Left renal cortex interstitium (tissue), 4 donors: ENCODE measurements at places on chromosomes 6 and 20. TPM values are rescaled to one million over a fixed set of nuclear protein-coding genes. Genes with fewer than 3 reads are reported as not detected.

The DNAH8 gene
- polyA plus RNA-seq: 0.38 TPM

DNA sequence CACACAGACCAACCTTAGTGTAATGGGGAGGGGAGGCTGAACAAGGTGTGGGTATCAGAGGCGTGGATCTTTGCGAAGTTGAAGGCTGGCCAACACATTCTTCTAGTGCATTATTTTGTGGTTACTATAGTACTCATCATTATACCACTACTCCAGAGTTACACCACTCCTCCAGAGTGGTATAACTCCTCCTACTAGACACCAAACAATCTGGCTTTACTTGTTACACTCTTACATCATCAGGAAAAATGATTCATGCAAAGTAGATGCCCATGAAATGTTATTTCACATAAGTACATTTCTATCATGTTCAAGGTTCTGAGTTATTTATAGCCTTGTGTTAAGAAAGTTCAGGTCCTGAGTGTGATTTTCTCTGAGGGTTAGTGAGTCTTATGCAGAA is 443.1 kb upstream of the OPRM1 start:
- DNase-seq: no peak

DNA sequence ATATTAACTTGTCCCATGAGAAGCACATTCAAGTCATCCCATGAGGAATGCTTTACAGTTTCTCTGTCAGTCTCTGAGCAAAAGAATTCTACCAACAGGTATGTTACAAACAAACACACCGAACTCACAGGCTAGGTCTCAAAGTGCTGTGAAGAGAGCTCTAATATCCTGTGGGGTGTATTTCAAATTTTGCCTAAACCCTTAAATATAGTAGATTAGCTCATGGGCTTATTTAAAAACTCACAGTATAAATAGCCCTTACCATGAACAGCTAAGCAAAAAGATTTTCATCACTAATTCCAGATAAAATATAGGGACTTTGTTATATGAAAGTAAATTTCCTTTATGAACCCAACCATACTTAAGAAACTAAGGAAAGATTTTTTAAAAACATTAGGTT is 77.8 kb downstream of the FILIP1 start:
- DNase-seq: no peak

DNA sequence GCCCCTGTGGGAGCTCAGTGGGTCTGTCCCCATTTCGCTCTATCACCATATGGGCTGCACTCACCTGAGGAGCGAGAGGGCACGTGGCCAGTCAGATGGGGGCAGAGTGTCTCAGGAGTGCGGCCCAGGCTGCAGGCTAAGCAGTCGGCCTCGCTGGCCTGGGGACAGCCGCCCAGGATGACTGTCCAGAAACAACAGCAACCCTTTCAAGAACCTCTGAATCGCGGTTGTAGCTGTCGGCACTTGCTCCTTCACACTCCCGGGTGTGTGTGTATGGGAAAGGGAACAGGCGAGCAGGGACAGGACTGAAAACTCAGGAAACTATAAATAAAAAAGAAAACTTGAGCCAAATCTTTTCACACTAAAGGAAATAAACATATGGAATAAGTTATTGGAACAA is 63.1 kb downstream of the TFAP2A start:
- DNase-seq: no peak

The CTAGE9 gene
- 0.53 TPM for polyA plus RNA-seq

DNA sequence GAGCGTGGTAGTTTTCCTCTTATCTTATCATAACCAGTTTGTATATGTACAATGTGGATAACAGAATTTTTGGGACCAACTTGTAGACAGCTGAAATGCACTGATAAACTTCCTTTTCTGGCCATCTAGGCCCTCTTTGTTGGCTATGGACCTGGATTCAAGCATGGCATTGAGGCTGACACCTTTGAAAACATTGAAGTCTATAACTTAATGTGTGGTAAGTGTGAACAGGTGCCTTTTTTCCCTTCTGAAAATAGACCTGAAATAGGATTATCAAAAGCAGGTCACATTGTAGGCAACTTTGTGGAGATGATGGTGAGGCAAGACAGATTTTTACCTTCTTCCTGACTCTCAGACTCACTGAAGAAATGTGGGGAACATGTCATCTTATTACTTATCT is 67.8 kb downstream of the ENPP1 start:
- DNase-seq: no peak

DNA sequence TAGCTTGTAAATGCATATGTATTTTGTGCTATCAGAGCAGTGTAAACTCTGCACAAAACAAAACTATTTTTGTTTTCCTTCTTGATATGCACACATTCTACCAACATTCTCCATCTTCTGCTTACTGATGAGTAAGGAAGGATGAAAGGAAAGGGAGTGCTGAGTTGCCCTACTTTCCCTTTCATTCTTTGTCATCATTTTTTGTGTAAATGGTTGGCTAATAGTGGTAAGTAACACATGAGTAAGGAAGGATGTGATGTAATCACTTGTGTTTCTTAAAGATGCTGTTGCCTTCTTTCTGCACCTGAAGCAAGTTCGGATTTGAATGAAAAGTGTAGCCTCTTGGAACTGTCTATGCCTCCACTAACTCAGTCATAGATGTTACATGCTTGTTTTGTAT is 4.6 kb upstream of the REV3L start:
- DNase-seq: no peak

GRCh38 chr6:123527406-123527805 is 109.3 kb downstream of the TRDN start:
- DNase-seq: no peak

The RCAN2 gene
- 19.9 TPM for polyA plus RNA-seq

The TGM2 gene
- polyA plus RNA-seq: 35.9 TPM

The BMP2 gene
- 26.6 TPM for polyA plus RNA-seq

The KHDC1 gene
- 6.9 TPM for polyA plus RNA-seq

The MTFR2 gene
- polyA plus RNA-seq: 3.0 TPM

GRCh38 chr20:39632176-39632575 is 670.0 kb downstream of the DHX35 start:
- DNase-seq: no peak

DNA sequence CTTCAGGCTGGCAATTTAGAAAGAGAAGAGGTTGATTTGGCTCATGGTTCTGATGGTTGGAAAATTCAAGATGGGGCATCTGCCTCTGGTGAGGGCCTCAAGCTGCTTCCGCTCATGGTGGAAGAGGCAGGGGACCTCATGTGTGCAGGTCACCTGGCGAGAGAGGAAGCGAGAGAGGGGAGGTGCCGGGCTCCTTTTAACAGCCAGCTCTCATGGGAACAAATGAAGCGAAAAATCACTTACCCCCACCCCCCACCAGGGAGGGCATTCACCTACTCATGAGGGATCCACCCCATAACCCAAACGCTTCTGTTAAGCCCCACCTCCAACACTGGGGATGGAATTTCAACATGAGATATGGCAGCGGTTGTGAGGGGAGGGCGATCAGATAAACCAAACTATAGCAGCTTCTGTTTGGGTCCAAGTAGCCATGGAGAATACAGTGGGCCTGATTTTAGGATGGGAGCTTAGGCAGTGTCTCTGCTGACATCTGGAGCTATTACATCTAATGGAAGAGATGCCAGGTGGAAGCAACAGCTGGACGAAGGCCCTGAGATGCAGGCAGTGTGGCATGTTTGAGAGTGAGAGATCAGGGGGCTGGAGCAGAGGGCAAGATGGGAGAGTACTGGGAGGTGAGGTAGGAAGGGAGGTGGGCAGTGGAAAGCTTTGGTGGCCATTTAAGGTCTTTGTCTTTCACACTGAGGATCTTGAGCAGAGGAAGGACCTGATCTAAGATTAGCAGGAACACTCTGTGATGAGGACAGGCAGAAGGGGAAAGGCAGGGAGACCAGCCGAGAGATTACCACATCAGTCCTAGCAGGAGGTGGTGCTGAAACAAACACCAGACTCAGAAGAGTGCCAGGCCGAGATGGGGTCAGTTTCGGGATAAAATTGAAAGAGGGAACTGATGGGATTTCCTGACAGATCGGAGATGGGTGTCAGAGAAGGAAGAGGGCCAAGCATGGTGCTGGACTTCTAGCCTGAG is 161.8 kb downstream of the NFATC2 start:
- no peak for DNase-seq

The GJA1 gene
- 50.8 TPM for polyA plus RNA-seq

GRCh38 chr6:134379076-134379475 is 61.2 kb upstream of the SGK1 start:
- DNase-seq: no peak

DNA sequence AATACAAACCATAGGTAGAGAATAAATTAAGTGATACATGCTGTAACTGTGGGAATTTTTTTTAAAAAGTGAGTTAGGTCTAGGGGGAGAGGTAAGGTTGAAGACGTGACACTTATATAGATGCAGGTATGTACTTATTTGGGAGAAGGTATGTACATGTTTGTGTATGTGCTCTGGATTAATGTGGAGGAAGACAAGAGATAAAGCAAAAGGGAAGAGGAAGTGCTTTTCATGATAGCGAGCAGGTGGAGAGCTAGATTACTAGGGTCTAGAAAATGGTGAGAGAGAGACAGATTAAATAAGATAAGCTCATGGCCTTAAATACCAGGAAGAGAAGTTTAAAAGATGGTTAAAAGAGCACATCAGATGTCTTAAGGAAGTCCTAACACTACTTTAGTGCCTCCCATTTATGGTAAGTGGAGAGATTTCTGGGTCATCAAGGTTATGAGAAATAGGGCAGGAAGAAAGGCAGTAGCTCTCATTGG is 92.5 kb downstream of the MAN1A1 start:
- no peak for DNase-seq

DNA sequence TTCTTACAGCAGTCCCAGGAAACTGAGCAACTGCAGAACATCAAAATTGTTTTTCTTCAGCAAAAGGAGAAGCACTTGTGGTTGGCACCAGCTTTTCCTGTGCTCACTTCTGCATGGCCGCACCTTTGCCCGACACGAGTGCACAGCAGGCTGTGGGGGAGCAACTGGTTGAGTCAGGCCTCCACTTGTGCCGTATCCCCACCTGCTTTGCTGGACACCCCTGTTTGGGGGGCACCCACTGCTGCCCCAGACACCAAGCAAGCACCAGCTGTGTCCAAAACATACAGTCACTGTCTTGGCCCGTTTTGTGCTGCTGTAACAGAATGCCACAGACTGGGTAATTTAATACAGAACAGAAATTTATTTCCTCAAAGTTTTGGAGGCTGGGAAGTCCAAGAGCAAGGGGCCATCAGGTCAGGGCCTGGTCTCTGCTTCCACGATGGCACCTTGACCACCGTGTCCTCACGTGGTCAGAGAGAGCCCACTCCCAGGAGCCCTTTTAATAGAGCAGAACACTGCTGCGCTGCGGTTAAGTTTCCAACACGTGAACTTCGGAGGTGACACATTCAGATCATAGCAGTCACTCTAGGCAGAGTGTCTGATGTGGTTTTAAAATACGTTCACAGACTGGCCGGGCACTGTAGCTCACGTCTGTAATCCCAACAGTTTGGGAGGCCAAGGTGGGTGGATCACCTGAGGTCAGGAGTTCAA is 8.7 kb upstream of the GMEB2 start:
- no peak for DNase-seq

The EYA4 gene
- 18.2 TPM for polyA plus RNA-seq

The ASF1A gene
- 44.7 TPM for polyA plus RNA-seq

The CENPQ gene
- 11.5 TPM for polyA plus RNA-seq

- no peak for DNase-seq
Measured at GRCh38 chr6:136969433-136969832, 47.3 kb downstream of the SLC35D3 start.

DNA sequence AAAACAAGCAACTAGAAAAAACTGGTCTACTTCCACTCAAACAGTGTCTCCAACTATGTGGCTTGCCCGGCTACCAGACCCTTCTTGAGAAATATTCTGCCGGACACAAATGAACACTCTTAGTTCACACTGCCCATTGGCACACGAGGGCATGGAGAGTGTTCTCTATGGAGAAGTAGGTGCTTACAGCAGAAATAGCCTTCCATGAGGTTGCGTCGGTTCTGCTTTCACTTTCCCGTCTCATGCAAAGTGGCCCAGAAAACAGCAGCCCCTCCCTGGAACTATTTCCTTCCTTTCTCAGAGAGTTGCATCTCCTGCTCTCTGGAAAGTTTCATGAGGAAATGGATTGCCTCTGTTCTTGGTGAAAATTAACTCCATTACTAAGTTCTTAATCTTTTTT is 9.5 kb upstream of the HLA-DOA start:
- no peak for DNase-seq

The NFKBIE gene
- 9.7 TPM for polyA plus RNA-seq

GRCh38 chr6:18507018-18507415 is 119.9 kb downstream of the RNF144B start:
- no peak for DNase-seq

DNA sequence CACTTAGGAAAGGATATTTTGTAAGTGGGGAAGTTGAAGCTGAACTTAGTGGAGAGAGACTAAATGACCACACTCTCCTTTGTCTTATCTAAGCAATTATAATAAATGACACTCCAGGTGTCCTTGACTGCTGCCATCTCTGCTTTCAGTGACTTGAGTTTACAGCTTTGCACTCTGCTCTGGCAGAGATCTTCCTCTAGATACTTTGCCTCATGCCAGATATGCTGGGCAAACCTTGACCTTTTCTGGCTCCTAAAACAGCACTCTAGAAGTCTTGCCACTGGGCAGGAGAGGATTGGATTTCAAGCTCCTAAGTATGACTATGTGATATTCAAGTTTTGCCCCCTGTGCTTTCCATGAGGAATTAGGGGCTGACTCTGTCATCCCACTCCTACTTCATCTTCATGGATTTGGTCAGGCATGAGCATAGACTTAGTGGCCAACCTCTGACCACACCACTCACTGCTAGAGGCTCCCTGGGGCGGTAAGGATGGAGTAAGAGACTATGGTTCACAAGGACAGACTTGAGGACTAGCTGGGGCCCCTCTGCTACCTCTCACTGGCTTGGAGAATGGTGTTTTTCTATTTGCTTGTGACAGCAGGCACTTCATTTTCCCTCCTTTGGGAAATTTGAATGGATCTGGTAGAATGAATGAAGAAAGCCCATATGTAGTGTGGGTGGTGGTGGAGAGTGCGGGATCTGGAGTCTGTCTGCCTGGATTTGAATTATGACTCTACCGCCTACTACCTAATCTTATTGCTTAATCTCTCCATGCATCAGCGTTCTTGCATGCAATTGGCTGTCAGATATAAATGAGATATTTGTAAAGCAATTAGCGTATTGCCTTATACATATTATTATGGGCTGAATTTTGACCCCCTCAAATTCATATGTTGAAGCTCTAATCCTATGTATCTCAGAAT is 191.4 kb downstream of the REV3L start:
- no peak for DNase-seq

The PGC gene
- not detected for polyA plus RNA-seq

The ILRUN gene
- 50.3 TPM for polyA plus RNA-seq
